ENCODE measurements at places on chromosomes 12 and 14.
A peak's percentile ranks its signal among the peaks of the same experiment; 100 is the strongest.

- no peak for DNase-seq
These were observed 7.7 kb downstream of the KRT83 start for GRCh38 chr12:52313461-52313860.

GRCh38 chr12:27840229-27840999, 60.4 kb upstream of the MANSC4 start:
- no peak for DNase-seq

DNA sequence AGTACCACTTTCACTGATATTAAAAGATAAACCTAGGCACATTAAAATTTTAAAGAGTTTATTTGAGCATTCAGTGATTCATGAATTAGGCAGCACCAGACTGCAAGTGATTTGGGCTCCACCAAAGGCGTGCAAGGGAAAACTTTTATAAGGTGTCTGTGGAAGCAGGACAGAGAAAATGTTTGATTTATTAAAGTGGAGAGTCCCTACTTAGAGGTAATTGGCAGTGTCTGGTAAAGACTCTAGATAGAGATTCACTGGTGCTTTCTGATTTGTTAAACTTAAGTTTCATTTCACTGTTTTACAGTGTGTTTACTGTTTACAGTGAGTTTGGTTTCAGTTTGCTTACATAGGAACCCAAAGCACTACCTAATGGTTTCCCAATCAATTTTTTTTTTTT, 72.8 kb downstream of the ANKS1B start:
- no peak for DNase-seq

DNA sequence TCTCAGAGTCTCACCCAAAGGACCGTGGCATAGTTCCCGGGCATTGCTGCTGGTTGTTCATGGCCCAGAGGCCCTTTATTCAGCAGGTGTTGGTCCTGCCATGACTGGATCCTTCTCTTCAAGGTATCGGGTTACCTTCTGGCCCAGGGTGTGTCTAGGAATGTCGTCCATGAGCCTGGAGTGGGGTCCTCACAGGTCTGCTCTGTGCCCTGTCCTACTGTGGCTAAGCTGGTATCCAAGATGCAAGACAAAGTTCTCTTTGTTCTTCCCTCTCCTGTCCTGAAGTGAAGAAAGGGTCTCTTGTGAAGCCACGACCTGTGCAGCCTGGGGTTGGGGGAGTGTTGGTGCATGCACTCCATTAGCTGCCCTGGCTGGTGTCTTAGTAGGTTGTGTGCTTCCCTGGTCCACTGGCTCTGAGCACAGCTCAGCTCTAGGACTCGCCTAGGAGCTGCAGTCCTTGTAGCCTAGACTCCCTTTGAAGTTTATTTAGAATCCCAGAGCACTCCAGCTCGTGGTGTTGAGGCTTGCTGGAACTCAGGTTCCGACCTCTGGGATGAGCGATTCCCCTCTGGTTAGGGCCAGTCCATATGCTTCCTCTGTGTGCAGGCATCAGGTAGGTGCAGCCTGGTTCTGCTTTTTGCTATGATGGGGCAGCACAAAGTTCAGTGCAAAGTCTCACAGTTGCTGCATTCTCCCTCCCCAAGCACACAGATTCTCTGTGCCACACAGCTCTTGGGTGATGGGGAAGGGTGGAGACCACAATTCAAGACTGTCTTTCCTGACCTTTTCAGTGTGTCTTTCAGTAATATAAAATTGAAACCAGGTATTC, 117.4 kb downstream of the NUBPL start:
- no peak for DNase-seq

- DNase-seq = no peak
These were observed 183.3 kb downstream of the PTPRO start for GRCh38 chr12:15505616-15506015.

DNA sequence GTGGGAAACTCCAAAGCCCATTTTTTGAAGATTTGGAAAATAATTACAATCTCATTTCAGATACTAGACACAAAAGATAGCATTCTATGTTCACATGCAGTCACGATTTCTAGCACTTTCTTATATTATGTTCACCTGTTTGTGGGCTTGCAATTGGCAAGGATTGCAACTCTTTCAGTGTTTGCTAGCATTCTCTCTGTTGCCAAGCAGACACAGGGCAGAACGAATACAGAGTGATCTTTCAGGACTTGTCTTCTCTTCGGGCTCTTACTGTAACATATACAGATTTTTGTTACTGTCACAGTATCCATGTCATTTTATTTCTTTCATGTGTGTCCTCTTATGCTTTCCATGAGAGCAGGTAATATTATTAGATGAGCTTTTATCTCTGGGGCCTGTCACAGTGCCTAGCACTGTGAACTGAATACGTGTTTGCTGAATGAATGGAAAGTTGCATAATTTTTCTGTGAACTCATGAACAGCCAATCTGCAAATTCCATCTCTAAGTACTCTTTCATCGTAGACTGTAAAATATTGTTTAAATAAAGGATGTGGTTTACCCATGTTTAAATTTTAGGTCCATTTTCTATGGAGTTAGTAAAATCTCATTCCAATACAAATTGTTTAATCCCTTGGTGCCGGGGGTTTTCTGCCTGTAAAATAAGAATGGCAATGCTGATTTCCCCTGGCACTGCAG, 105.1 kb downstream of the BMP4 start:
- DNase-seq = no peak

DNA sequence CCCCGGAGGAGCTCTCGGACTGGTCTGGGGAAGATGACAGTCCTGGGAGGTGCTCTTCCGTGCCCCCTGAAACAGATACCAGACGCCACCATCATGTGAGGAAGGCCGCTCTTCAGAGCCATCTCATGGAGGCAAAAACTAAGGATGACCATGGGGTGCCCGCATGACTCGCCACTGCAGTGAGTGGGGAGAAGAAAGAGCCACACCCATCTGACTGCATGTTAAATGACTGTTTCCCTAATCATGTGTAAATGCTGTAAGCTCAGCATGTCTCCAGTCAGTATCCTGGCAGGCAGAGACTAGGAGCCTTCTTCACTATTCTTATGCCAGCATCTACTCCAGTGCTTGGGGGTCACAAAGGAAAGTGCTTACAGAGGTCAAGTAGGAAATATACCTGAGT, 4.0 kb downstream of the STON2 start:
- no peak for DNase-seq

GRCh38 chr12:89166121-89166520, 186.2 kb downstream of the DUSP6 start:
- no peak for DNase-seq

GRCh38 chr12:96434107-96434506, 33.9 kb upstream of the CDK17 start:
- no peak for DNase-seq

GRCh38 chr14:54338696-54339317, 58.0 kb upstream of the CDKN3 start:
- DNase-seq = no peak

GRCh38 chr12:87846045-87846444, 183.2 kb downstream of the C12orf50 start:
- DNase-seq = no peak

- DNase-seq = no peak
These were observed 1.5 kb downstream of the LGR5 start for GRCh38 chr12:71440763-71441748.

DNA sequence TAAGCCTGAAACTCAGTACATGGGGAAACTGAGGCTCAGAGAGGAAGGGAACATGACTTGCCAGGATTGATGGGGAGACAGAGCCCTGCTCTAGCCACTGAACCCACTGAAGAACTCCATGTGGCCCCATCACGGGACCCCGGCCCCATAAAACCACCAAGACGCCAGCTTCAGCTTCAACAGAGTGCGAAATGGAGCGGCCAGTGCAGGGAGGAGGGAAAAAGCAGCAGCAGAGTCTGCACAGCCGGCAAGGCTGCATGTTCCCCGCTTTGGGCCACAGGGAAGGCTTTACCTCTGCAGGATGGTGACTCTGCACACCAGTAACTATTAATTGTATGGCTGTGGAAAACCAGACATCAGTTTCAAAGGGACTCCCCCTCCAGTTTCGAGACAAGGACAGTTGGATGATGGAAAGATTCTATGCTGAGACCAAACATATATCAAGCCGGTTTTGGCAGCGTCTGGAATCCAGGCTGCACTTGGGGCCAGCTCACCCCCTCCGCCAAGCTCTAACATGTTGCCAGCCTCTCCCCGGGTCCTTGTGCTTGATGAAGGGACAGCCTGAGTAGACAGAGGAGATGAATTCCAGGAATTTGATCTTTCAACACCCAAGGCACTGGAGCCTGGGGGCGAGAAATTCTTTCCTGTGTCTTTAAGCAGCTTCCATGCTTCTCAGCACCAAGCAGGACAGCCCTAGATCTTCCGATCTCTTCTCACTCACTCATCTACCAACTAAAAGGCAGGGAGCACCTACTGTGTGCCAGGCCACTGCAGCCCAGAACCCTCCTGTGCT, 55.7 kb upstream of the BCL11B start:
- no peak for DNase-seq

DNA sequence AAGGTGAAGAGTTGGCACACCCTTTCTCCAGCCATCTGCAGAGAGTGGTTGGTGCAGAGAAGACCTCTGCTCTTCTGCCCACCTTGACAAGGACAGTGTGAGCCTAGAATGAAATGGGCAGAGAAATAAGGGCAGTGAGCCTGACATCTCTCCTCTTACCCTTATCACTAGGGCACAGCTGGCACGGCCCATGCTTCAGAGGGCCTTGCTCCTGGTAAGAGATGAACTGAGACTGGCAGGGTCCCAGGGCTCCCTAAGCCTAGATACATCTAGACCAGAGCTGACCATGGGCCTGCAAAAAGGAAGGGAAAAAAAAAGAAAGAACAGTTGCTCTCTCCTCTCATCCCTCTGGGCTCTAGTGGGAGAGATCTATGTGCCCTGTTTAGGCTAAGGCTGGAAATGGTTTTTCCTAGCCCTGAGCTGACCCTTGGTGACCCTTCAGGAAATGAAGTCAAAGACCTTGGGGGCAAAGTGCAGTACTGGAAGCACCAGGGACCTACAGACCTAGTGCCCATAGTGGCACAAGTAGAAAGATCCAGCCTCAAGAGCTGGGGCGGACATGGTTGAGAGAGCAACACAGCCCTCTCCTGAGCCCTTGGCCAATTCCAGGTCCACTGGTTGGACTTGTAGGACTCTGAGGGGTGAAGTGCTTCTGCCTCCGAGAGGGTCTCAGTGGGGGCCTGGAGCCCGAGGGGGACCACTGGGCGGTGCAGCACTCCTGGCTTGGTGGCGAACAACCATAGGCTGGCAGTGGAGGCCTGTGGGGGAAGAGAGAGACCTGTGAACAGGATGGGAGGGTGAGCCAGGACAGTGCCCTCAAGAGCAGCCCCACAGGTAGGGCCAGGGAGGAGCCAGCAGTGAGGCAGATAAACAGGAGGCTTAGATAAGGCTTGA, 22.0 kb downstream of the PRPF40B start:
- no peak for DNase-seq

GRCh38 chr14:74596741-74597450, 15.1 kb downstream of the LTBP2 start:
- DNase-seq = no peak

GRCh38 chr12:122004633-122005071, 17.0 kb upstream of the BCL7A start:
- DNase-seq = no peak

DNA sequence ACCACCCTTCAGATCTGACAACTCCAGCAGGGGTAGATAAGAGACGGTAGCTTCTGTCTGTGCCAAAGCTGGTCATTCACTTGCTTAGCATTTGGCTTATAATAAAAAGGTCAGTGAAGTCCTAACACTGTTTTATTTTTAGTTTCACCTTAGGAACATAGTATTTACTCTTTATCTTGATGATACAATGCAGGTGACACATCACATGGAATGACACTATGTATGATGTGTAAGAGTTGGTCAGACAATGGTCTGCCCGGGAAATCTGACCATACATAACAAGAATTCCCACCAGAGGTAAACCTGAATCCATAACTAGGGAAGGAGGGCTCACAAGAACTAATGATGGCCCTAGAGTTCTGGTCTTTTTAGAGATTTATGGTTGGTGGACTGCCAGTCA, 66.6 kb downstream of the IFNG start:
- DNase-seq = no peak

DNA sequence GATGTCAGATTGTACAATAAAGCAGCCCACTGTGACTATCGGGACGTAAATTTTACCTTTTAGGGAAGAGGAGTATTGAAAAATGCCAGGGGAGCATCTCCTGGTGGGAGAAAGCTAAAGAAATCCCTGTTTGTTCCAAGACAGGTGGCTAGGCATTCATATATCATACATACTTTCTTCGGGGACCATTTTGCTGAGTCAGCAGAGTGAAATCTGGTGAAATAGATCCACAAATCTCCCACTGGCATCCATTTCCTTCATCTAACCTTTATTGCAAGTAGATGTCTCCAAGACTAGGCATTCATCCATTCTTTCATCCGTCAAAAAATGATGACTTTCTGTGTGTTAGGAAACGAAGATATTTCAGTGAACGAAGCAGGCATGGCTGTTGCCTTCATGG, 107.1 kb downstream of the BMP4 start:
- DNase-seq = no peak

- DNase-seq = peak; percentile 93
These were observed at the start of gene SBNO1 for GRCh38 chr12:123364532-123365024. TSS of gene SBNO1 (minus strand) at chr12:123364847. CDS start at chr12:123350441, 14,406 bp downstream.

GRCh38 chr12:52542785-52543318, 10.1 kb downstream of the KRT71 start:
- no peak for DNase-seq

DNA sequence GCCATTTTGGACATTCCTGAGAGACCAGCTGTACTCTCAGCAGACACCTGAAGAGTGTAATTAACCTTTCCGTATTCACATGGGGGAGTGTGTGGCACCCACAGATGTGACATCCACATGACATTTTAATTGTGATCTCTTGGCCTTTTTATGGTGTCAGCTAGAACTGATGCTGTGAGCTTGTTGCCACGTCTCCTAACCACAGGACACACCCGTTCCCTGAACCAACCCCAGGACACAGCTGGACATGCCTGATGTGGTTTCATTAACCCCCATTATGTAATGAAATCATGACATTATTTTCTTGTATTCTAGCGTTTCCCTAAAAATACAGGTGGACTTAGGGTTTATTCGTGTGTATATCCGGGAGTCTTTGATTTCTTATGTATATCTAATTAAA, 1036.1 kb downstream of the TMEM121 start:
- DNase-seq = no peak

- no peak for DNase-seq
These were observed 375.1 kb downstream of the BMP4 start for GRCh38 chr14:53581504-53581903.

GRCh38 chr14:54867011-54867410, 35.6 kb downstream of the GCH1 start:
- DNase-seq = no peak

GRCh38 chr12:94089891-94090290, 58.5 kb upstream of the PLXNC1 start:
- no peak for DNase-seq

GRCh38 chr12:111759271-111759670, 7.5 kb upstream of the ALDH2 start:
- DNase-seq = no peak

DNA sequence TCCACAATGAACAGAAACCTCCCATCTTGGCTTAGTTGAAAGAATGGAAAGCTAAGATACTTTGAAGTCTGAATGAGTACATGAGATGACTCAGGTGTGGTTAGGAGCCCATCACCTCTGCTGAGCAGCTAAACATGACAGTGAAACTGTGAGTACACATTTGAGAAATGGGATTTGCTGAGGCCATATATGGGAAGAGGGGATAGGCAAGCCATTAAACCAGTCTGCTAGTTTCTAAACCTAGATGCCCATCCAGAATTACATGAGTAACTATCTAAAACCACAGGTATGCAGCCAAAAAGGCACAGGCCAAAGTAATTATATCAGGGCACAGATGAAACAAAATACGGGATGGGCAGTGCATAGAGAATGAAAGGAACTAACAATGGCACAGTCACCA, 41.2 kb downstream of the NKX2-1 start:
- no peak for DNase-seq

- peak; percentile 17 for DNase-seq
These were observed 1.1 kb downstream of the SAV1 start for GRCh38 chr14:50666772-50667683.

Measured in hippocampal formation (tissue), 2 donors.